ENCODE measurements at places on chromosomes 13 and 19.

- no peak for DNase-seq
Measured at GRCh38 chr19:33207040-33207620, 13.0 kb downstream of the LRP3 start.

DNA sequence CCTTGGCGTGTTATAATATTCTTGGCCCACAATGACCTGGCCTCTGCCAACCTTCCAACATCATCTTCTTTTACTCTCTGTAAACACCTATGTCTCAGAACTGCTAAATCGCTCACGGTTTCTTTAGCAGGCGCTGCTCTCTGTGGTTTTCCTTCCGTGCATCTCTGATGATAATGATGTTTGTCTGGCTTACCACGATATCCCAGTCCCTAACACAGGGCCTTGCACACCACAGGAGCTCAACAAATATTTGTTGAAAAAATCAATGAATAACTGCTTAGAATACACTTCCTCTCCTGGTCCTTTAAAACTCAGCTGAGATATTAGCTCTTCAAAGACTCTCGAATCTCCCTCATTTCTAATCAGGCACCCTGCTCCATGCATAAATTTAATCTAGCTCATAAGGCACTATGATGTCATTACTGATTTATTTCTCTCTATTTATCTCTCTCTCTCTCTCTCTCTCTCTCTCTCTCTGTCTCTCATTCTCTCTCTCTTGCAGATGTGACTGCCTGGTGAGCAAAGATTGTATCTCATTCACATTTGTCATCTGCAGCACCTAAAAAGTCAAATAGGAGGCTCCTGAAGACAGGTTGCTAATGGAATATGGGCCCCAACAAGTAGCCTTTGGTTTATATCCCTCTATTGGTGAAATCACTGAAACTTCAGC lies 206.4 kb downstream of the NHLRC3 start:
- no peak for DNase-seq

- DNase-seq = no peak
Measured at GRCh38 chr19:28294395-28294794, 918.6 kb downstream of the UQCRFS1 start.

DNA sequence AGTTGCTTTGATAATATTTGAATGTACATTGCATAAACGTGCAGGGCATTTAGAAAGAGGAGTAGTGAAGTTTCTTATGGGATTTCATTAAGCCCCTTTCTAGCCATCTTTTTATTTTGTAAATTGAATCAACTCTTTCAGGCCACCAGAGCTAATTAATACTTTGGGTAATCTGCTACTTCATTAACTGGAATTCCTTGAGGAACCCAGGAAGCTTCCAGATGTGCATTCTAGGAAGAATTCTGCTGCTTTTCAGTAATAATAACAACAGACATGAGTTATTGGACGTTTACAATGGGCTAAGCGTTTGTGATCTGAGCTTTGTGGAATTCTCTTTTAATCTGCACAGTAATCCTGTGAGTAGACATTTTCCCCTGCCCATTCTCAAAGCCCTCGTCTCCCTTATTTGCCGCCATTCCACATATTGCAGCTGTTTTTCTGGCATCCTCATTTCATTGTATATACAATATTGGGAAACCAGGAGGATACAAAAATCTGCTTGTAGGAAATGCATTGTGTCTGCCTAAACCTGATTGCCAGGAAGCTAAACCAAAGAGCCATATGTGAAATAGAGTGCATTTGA lies 103.9 kb downstream of the HS6ST3 start:
- DNase-seq = no peak

- no peak for DNase-seq
Measured at GRCh38 chr13:95164830-95165229, 136.4 kb downstream of the ABCC4 start.

DNA sequence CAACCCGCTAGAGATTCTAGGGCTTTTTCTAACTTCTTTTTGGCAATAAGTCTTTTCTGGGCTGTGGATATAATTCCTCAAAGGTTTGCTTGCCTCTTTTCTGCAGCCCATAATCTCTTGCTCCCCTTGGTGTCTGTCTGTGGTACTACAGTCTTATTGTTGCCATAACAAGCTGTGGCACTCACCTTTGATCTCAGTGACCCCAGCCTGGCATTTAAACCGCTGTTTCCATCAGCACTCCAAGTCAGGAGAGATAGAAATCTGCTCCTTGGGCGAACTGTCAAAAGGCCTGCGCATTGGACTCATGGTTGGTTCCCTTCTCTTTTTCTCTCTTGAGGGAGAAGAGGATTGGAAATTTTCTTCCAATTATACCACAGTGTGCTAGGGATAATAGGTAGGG lies 14.5 kb upstream of the MPHOSPH8 start:
- DNase-seq = no peak

GRCh38 chr13:84393981-84394625 lies 511.8 kb upstream of the SLITRK1 start:
- DNase-seq = no peak

GRCh38 chr13:79941752-79942151 lies 399.2 kb downstream of the SPRY2 start:
- no peak for DNase-seq

GRCh38 chr19:51473009-51473707 lies 5.2 kb upstream of the CEACAM18 start:
- DNase-seq = no peak

DNA sequence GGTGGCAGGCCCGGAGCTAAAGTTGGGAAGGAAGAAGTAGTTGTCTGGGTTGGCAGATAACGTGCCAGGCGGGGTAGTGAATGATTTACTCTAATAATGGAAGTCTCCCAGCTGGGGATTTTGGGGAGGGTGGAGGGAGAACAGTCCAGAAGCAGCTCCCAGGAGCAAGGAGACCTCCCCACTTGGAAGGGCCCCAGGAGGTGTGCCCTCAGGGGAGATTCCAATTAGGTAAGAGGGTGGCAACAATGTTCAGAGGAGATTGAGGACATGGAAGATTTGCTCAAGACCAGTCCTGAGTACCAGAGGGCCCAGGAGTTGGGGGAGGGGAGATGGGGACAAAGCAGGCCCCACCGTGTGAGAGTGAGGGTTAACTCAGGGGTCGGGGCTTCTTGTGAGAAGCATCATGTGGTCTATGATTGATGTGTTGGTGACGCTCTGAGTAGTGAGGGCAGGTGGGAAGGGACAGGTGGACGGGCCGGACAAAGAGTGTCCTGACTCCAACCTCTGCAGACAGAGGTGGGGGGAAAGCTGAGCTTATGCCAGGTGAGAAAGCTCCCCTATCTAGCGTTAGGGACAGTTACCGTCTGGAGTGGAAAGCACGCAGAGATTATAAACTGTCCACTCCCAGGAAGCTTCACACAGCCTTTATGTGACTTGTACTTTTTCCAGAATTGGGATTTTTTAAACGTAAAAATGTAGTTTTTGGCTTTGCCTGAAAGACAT lies 3.5 kb downstream of the SPINT2 start:
- no peak for DNase-seq

- DNase-seq = no peak
Measured at GRCh38 chr13:29165840-29166239, 345.7 kb downstream of the MTUS2 start.

DNA sequence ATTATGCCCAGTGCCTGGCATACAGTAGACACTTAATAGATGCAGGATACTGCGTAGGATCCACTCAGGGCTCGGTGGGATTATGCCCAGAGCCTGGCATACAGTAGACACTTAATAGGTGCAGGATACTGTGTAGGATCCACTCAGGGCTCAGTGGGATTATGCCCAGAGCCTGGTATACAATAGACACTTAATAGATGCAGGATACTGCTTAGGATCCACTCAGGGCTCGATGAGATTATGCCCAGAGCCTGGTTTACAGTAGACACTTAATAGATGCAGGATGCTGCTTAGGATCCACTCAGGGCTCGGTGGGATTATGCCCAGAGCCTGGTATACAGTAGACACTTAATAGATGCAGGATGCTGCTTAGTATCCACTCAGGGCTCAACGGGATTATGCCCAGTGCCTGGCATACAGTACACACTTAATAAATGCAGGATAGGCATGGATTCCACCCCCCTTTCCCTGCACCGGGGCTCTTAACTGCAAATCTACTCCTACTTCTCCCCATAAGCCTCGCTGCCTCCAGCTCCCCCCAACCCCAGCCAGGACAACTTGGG lies 24.9 kb downstream of the SMIM24 start:
- DNase-seq = no peak

- no peak for DNase-seq
Measured at GRCh38 chr19:18895824-18896341, at the start of gene CERS1. CERS1 (minus strand) TSS chr19:18896158; CDS start chr19:18896072, 86 bp downstream.

GRCh38 chr19:1020868-1021425 lies at the start of gene TMEM259:
TMEM259 (minus strand) TSS chr19:1021123; CDS start chr19:1020996, 127 bp downstream.
- DNase-seq = peak; percentile 90

DNA sequence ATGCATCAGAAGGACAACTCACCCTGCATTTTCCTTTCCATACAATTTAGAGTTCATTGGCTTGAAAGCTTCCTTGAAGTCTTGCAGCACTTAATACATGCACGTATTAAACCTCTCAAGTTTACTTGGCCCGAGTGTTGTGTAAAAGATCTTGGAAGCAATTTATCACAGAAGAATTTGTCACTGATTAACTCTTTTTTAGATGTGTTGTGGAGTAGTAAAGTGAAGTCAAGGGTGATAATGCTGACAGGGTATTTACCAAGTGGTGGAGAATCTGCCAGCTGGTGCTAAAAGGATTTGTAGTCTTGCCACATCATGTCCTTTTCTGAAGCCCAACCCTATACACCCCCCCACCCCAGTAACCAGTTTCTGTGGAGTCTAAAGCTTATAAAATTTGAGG lies 421.0 kb upstream of the MIR17HG start:
- no peak for DNase-seq

- no peak for DNase-seq
Measured at GRCh38 chr13:49369866-49370265, 74.0 kb downstream of the CAB39L start.

- DNase-seq = no peak
Measured at GRCh38 chr19:19463348-19464117, 51.8 kb downstream of the TSSK6 start.

Data from brain pericyte (primary cell).